ENCODE measurements at places on chromosomes 13 and 19. TPM values are rescaled to one million over a fixed set of nuclear protein-coding genes. Genes with fewer than 3 reads are reported as not detected.

The SERPINE3 gene
- total RNA-seq: 0.07 TPM

The RUVBL2 gene
- 212 TPM for total RNA-seq

The ZNF665 gene
- total RNA-seq: 10.8 TPM

The ZNF132 gene
- total RNA-seq: 1.8 TPM

The DHX34 gene
- total RNA-seq: 11.5 TPM

The ACP7 gene
- 0.22 TPM for total RNA-seq

The SLC44A2 gene
- total RNA-seq: 52.0 TPM

The PTGER1 gene
- 4.5 TPM for total RNA-seq

The BEST2 gene
- not detected for total RNA-seq

The CYP4F11 gene
- total RNA-seq: not detected

The ZNF585A gene
- total RNA-seq: 6.1 TPM

The PROSER3 gene
- 14.3 TPM for total RNA-seq

The PRR22 gene
- total RNA-seq: 1.5 TPM

The LHFPL6 gene
- total RNA-seq: 5.2 TPM

The LRRC63 gene
- not detected for total RNA-seq
